Aorta (tissue), 5 donors: ENCODE measurements at places on chromosomes 5 and 9. TPM values are rescaled to one million over a fixed set of nuclear protein-coding genes. Genes with fewer than 3 reads are reported as not detected.

- no peak for DNase-seq
Observed at GRCh38 chr5:67880876-67881275, 334.7 kb upstream of the PIK3R1 start.

GRCh38 chr5:111129938-111130337 is 37.8 kb downstream of the WDR36 start:
- no peak for DNase-seq

DNA sequence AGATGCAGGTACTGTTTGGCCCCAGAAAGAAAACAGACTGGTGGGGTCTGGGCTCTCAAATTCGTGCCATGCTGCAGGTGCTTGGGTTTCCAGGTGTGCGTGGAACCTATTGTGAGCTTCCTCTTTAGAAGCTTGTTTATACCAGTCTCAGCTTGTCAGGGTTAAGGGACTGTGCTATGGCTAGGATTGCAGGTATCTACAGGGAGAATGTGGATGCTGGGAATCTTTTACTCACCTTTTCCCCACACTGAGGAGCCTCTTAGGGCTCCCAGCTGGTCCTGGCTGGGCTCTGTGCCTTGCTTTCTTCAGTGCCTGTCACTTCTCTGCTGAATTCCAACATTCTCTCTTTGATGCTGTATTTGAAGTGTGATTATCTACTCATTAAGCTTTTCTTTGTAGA is 111.8 kb downstream of the WDR70 start:
- DNase-seq: no peak

GRCh38 chr9:128148509-128149000 is 698 bp upstream of the LCN2 start:
- DNase-seq: peak; percentile 22

GRCh38 chr5:150706776-150707390 is 6.0 kb upstream of the RBM22 start:
- no peak for DNase-seq

GRCh38 chr5:139458580-139459407 is 3.7 kb downstream of the ECSCR start:
- DNase-seq: peak; percentile 70

DNA sequence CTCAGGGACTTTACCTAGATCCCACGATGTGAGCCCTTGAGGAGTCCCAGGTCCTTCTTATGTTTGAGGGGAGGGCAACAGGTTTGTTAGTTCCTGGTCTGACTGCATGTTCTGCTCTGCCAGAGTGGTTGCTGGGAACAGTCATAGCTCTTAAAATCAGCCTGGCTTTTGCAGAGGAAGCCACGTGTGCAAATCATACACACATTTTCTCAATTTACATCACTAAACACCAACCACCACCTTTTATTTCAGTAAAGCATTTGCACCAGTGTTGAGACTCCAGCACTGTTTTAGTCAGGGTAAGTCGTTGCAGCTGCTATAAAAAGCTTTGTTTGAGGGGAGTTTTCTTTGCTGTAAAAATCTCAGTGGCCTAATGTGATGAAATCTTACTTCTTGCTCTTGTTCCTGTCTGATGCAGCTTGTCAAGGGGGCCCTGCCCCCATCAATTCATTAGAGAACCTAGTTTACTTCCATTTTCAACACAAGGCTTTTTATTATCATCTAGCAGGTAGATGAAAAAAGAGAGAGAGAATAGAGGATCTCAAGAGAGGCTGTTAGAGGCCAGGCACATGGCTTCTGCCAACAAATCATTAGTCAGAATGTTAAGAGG is 70.3 kb upstream of the VCAN start:
- no peak for DNase-seq

GRCh38 chr9:124899845-124900244 is 37.9 kb downstream of the ARPC5L start:
- no peak for DNase-seq

- no peak for DNase-seq
Observed at GRCh38 chr5:159783726-159784247, 132.5 kb upstream of the ADRA1B start.

- no peak for DNase-seq
Observed at GRCh38 chr5:167802755-167803431, 488.6 kb upstream of the WWC1 start.

- DNase-seq: no peak
Observed at GRCh38 chr5:110951373-110951791, 120.1 kb upstream of the TSLP start.

DNA sequence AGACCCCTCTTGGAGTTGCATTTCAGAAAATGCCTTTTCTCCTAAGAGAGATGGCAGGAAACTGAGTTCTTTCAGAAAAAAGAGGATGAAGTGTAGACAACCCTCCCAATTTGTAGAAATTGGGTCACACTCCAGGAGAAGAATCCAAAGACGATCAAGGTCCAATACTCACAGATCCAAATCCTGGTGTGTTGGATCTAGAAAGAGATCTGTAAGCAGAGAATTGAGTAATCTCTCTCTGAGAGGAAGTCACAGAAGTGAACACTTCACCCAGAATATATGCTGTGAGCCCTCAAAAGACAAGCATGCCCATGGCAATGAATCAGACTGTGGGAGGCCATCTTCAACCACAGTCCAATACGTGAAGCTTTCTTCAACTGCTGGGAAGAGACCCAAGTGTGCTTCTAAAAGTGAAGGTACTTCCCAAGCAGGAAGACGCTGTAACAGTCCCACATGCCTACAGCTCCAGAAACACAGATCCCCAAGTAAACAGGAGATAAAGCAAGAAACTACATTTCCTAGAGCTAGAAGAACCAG is 182.7 kb downstream of the SMC2 start:
- DNase-seq: no peak

- no peak for DNase-seq
Observed at GRCh38 chr9:37324261-37324683, 98.2 kb upstream of the GRHPR start.

- DNase-seq: no peak
Observed at GRCh38 chr5:38515646-38516045, 40.8 kb downstream of the LIFR start.

DNA sequence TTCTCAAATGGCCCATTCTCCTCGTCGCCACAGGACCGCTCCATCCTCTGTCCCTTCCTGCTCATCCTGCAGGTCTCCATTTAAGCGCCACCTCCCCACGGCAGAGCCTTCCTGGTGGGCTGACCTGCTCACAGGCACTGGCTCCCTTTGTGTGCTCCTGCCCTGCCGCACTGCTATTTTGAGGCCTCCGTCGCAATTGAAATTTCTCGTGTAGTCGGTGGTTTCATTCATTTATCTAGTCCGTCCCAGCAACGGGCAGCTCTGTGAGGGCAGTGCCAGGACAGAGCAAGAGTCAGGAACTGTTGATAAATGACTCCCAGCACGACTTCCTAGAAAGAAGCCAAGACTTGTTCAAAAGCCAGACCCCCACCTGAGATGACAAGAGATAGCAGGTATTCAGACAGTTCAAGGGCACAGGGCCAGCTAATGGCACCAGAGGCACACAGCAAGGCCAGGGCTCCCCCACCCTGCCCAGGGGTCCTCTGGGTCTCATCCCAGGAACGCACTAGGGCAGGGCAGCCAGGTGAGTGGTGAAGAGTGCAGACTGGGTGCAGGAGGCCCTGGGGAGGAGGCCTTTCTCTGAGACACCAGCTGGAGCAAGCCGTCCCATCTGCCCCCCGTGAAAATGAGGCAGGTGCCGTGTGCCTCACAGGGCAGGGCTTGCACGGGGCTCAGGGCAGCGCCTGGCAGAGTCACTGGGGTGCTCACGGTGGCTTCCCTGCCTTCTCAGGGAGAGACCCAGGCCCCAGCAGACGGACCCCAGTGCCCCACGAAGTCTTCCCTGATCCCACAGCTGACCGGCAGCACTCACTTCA is 36.9 kb downstream of the FAM78A start:
- no peak for DNase-seq

- DNase-seq: no peak
Observed at GRCh38 chr5:2529371-2530092, 221.9 kb downstream of the IRX2 start.

DNA sequence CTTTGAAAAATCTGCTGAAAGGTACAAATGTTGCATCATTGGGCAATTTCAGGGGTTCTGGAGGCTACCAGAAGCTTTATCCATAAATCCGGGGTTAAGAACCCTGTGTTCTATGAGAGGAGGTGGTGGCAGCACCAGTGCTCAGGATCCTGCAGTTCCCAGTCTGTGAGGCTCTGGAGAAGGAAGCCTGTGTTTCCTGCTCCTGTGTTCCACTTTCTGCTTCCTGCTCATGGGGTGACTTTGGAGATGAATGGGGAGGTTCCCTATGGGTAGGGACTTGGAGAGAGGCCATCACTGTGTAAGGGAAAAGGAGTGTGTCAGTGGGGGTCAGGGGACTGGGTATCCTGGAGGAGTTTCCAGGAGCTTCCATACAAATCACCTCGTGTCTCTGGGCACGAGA is 2.3 kb downstream of the CDX1 start:
- DNase-seq: no peak

GRCh38 chr5:107726896-107727295 is 56.2 kb upstream of the EFNA5 start:
- no peak for DNase-seq

DNA sequence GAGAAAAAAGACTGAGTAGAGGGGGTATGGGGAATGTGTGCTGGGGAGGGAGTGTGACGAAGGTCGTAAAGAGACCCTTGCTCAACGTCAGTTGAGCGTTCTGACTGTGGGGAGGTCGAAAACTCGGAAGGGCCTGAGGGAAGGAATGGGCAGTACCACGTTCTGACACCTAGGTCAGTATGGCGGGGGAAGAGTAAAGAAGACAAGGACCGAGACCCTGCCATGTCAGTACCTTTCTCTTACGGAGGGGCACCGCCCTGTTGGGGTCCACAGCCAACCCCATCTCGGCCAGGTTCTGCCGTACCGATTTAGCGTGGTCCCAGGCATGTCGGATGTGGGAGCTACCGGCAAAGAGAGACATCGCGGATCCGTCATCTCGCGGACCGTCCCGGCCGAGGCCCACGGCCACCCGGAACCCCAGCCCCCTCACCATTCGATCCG is 375 bp downstream of the NOP16 start:
- no peak for DNase-seq

GRCh38 chr5:66410122-66410521 is 186.1 kb upstream of the MAST4 start:
- no peak for DNase-seq

DNA sequence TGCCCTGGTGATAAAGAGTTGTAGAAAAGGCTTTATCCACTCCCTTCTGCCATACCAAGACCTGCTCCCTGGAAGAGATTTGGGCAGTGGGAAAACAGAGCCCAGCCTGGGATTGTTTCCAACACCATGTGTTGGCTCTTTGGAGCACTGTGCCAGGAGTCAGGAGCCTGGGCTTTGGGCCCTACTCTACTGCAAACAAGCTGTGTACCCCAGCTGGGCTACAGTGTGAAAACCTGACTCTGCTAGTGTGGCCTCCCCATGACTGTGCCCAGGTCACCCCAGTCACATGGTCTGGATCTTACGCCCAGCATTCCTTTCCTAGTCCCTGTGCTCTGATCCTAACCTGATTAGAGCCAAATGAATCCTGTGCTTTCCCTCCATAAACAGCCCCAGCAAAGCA is 39.3 kb upstream of the SHB start:
- DNase-seq: no peak

DNA sequence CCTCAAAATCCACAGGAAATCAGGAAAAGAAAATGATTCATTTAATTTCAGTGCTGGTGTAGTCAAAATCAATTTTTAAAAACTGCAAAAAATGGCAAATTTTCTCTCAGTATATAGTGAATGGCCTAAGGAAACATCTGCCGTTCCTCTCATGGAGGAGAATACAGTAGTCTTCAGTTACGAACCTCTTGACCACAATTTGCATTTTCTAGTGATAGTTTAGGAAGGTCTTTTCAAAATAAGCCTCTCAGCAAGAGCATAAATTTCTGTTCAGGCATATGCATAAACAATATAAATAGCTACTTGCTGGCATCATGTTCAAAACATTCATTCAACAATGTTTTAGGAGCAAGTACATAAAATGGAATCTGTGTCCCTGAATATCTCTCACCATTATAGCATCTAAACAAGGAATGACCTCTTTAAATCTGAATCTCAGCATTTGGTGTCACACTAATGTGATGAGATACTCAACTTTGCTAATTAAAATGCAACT is 33.5 kb downstream of the HAPLN1 start:
- DNase-seq: no peak

DNA sequence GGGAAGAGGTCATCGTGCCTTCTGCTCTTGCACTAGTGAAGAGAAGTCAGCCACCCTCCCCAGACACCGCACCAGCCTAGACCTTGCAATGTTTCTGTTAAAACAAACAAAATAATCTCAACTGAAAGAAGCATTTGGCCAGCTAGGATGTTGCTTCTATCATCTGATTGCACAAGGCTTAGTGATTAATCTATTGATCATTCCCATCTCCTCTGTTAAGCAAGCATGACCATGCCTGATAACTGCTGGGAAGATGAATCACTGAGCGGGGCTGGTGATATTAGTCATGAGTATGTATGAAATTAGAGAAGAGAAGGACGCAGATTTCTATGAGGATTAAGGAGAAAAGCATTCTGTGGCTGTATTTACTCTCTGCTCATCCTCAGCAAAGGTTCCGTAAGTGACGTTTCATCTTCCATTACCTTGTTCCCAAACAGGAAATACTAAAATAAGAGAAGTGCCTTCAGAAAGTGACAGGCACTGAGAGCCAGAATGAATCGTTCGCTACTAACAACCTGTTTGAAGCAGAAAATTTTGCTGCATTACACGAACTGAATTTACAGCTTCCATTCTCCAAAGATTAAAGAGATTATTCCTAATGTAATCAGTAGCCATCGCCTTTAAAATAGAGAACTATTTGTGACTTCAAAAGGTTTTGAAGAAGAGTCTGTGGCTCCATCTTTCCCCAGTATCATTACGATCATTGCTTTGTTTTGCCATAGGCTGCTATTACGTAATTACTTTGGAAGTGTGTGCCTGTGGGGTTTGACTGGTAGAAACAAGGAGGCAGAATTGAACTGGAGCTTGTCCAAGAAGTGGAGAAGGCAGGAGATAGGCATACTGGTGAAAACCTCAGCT is 219.1 kb downstream of the MED10 start:
- no peak for DNase-seq

- peak; percentile 62 for DNase-seq
Observed at GRCh38 chr9:21789541-21790037, 12.8 kb upstream of the MTAP start.

GRCh38 chr5:80408484-80409366 is 861 bp downstream of the ZFYVE16 start:
- peak; percentile 78 for DNase-seq

OR1L8 gene
- polyA plus RNA-seq: not detected

KIF4B gene
- polyA plus RNA-seq: not detected

BNC2 gene
- polyA plus RNA-seq: 0.88 TPM

SPDL1 gene
- polyA plus RNA-seq: 4.6 TPM

KCNV2 gene
- polyA plus RNA-seq: not detected

CDKN2AIPNL gene
- polyA plus RNA-seq: 21.8 TPM

SHISAL2B gene
- not detected for polyA plus RNA-seq

PCSK1 gene
- 0.13 TPM for polyA plus RNA-seq

GRIA1 gene
- polyA plus RNA-seq: 7.5 TPM

PALM2AKAP2 gene
- 5.6 TPM for polyA plus RNA-seq

CDH9 gene
- polyA plus RNA-seq: not detected

SPINK5 gene
- 0.75 TPM for polyA plus RNA-seq

RORB gene
- 0.43 TPM for polyA plus RNA-seq

MYOZ3 gene
- polyA plus RNA-seq: 2.8 TPM

MARCOL gene
- polyA plus RNA-seq: not detected

ALDH1B1 gene
- 38.1 TPM for polyA plus RNA-seq

CBY3 gene
- polyA plus RNA-seq: not detected

CA9 gene
- polyA plus RNA-seq: not detected

MYOT gene
- 0.26 TPM for polyA plus RNA-seq

NIM1K gene
- polyA plus RNA-seq: 0.26 TPM

BTNL3 gene
- polyA plus RNA-seq: 6.5 TPM

ENC1 gene
- 2.8 TPM for polyA plus RNA-seq
